ENCODE measurements at places on chromosomes 6 and 20.

GRCh38 chr6:137928286-137928685, 61.2 kb downstream of the TNFAIP3 start:
- DNase-seq: no peak

DNA sequence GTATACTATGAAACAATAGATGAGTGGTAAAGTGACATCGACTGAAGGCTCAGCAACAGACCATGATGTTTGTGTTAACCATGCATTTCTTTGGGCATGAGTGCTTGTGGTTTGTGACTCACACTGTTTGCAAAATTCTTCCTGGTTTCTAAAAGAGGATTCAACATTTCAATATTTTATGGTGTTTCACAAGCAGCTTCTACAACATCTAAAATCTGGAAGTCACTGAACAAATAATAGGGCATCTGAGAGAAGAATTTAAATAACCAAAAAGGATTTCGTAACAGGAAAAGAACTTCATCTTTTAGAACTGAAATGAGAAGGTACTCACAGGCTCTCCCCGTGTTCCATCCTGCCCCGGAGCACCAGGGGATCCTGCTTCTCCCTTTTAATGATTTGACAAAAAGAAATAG, 146.2 kb downstream of the COL21A1 start:
- no peak for DNase-seq

DNA sequence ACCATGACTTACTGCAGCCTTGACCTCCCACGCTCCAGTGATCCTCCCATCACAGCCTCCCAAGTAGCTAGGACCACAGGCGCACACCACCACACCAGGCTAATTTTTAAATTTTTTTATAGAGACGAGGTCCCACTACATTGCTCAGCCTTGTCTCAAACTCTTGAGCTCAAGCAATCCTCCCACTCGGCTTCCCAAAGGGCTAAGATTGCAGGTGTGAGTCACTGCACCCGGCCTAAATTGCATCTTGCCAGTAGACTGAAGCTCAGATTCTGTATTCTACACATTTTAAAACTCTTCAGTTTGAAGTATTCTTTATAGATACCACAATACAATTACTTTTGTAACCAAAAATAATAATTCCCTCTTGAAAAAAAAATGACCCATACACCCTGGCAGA, 11.4 kb downstream of the NUDT3 start:
- DNase-seq: no peak

DNA sequence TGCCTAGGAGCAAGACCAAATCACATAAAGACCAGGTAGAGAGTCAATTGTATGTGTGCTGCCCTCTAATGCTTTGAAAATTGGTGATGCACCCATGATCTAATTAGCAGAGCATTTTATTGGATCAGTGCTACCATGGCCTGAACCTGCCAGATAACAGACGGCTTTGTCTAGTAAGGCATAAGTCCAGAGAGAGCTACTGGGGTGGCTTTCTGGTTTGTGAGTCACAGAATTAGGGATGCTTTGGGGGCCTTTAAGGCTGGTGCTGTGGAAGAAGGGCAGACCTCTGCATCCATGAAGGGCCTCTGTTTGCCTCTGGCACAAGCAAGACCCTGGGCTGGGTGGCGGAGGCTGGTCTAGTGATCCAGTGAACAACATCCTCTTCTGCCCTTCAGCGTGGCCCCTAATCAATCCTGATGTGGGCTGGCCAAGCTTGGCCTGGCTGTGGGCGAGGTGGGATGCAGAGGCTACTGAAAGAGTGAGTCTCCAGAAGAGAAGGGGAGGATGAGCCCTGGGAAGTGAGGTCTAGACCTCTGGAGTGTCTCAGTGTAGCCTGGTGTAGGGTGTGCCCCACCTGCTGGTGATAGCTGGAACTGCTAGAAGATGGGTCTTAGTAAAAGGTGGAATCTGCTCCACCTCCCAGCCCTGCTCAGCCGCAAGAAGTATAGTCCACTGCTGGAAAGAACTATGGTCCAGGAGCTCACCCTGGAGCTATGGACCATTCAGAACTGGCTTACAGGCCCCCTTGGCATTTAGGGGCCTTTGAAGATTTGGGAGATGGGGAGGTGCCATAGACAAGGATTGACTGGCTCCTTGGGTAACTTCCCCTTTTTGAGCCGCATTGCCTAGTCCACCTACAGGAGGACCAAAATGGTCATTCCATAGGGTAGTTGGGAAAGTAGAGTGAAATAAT, 36.7 kb upstream of the AAR2 start:
- DNase-seq: peak; percentile 71

DNA sequence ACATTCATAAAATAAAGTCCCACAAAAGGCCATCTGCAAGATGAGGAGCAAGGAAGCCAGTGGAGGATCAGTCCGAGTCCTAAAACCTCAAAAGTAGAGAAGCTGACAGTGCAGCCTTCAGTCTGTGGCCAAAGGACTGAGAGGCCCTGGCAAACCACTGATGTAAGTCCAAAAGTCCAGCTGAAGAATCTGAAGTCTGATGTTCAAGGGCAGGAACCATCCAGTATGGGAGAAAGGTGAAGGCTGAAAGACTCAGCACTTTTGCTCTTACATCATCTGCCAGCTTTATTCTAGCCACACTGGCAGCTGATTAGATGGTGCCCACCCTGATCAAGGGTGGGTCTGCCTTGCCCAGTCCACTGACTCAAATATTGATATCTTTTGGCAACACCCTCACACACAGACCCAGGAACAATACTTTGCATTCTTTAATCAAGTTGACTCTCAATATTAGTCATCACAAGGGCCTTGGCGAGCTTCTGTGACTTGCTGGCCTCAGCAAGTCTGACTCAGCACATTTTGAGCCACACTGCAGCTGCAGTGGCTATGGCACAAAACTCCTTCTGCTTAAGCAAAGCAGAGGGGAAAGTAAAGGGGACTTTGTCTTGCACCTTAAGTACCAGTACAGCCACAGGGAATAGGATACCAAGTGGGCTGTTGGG, 1370.3 kb upstream of the CITED2 start:
- DNase-seq: no peak

GRCh38 chr20:24954151-24954550, 5.1 kb downstream of the CST7 start:
- DNase-seq: no peak

DNA sequence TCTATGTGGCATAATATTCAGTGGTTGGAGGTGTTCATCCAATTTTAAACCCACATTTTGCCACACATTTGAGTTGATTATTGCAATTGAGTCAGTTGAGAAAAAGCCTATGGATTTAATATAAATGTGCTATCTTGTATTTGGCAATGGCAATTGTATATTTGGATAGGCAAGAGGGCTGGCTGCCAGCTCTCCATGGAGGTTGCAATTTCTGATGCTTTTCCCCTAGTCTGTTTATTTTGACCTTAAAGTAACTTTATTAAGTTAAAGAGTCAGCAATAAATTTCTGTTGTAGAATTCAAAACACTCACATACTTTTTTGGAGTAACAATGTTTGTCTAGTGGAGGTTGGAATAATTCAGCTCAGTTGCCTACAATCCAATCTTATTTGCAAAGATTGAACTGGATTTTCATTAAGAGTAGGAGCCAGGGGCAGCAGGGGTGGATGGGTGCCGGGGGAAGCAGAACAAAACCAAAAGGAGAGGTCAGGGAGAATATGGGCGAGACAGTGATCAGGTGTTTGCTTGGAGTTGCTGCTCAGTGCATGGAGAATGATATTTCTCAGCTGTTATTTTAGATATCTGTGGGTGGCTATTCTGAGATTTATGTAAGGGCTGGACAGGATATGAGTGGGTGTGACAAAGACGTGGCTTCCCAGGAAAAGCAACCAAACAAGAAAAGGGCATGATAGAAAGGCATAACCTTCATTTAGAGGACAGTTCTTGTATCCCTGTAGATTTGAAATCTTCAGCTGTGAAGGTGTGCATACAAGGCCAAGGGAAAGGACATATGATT, 163.0 kb downstream of the HDGFL1 start:
- DNase-seq: no peak

DNA sequence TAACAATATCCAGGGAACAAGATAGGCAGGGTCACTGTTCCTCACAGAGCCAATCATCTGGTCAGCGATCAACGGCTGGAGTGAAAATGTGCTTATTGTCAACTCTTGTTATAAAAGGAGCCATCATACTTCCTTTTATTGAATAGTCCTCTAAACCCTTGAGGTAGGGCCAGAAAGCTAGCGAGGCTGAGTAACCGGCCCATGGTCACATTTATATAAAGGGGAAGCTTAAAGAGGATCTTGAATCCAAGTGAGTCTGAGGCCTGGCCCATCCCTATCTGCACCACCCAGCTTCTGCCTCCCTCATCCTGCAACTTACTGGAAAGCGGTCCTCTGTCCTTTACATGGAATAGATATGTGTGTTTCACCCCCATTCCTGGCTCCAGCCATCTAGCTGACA, 9.5 kb downstream of the PHACTR3 start:
- no peak for DNase-seq

- no peak for DNase-seq
These were observed at the start of gene PSORS1C2 for GRCh38 chr6:31138982-31139381. Gene PSORS1C2, minus strand, starts transcription at chr6:31139066. Its CDS starts 40 bp downstream, at chr6:31139026.

- no peak for DNase-seq
These were observed 46.7 kb downstream of the RNGTT start for GRCh38 chr6:88916615-88917208.

DNA sequence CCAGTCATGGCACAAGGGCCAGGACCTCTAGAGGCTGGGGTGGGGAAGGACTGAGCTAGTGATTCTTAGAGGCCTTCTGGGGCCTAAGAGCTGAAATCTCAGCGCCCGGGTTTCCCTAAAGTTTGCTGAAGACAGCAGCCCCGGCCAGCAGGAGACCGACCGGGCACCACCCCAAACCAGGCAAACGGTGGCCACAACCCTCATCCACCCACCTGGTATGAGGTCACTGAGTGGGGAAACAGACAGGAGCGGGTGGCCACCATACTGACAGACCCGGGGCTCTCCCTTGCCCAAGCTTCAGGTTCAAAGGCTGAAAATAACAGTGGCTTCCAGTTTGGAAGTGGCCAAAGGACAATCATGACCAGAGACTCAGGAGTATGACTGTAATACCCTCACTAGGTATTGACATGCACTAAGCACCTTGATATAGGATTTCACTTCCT, 35.0 kb upstream of the ID1 start:
- DNase-seq: no peak

DNA sequence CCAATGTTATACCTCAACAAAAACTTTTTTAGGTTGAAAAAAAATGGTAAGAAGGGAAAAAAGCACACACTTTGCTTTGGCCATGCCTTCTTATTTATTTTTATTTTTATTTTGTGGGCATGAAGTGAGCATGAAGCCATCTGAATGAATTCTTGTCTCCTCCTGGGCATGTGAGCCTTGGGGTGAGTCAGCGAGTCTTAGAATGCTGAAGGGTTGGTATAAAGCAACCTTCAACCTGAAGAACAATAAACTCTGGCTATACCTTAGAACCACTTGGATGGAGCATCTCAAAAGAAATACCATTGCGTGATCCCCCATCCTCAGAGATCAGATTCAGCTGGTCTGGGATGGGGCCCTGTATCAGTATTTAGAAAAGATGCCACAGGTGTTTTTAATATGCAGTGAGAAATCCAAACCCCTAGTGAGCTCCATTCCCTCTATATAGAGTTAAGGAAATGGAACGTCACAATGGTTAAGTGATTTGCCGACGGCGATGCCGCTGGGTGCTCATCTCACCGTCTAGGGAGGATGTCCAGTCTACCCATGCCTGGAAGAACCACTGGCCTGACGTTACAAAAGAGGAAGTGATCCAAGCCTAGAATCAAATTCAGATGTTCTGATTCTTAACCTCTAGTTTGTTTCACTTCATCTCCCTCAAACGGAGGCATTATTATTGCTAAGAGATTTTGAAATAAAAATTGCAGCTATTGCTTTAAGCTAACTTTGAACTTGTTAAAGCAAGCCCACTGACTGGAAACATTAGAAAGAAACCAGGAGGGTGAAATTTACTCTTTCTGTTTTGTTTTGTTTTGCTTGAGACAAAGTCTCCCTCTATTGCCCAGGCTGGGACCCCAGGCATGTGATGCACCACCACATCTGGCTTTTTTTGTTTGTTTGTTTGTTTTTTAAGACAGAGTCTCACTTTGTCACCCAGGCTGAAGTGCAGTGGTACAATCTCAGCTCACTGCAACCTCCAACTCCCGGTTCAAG, 67.1 kb downstream of the EDN1 start:
- DNase-seq: no peak

DNA sequence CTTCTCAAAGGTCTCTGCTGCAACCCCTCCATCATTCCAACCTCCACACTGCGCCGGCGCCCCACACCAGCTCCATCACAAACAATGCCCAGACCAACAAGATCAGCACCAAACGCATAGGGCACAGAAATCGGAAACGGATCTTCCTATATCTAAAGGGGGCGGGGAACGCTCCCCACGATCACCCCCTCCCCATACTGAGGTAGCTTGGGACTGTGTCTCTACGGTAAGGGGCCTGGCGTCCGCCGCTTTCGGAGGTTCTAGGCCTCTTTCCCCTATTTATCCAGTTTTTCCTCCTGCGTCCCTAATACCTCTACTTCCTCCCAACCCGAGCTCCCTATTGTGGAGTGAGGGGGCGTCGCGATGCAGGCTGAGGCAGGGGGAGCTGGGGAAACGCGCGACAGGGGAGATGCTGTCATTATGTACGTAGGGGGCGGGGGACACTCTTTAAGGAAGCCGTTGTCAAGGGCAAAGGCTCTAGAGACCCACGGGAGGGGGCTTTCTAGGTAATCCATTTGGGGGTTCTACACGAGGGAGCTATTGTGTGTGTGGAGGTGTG, 909 bp downstream of the DNAAF9 start:
- no peak for DNase-seq

DNA sequence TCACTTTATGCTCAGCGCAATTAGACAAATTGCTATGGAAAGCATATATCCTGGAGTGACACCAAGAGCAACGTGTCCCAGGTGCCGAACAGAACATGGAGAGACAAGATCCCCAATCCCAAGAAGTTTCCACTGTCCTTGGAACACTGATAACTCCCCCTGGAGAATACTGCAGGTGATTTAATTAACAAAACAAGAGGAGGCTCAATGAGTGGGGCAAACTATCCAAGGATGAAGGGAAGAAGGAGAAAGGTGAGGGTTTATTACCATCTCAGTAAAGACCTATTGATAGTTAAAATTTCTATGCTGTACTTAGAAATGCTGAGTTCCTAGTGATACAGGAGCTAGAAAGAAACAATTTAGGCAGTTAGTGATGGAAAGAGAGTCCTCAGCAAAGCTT, 35.7 kb downstream of the EDN1 start:
- DNase-seq: no peak

- DNase-seq: no peak
These were observed 122.9 kb downstream of the ZMYND8 start for GRCh38 chr20:47233333-47234188.

All from progenitor cell of endocrine pancreas (in vitro differentiated cells).